ENCODE measurements at places on chromosomes 16 and 17. TPM values are rescaled to one million over a fixed set of nuclear protein-coding genes. Genes with fewer than 3 reads are reported as not detected.

TP53TG3 gene
- total RNA-seq: not detected

TMC5 gene
- total RNA-seq: not detected

LRRC37B gene
- 10.4 TPM for total RNA-seq

VAT1L gene
- 1.1 TPM for total RNA-seq

MAF gene
- 0.40 TPM for total RNA-seq

EXOC3L1 gene
- 2.2 TPM for total RNA-seq

HNF1B gene
- total RNA-seq: not detected

KDM6B gene
- total RNA-seq: 3.1 TPM

PIK3R5 gene
- not detected for total RNA-seq

CES3 gene
- not detected for total RNA-seq

C17orf78 gene
- not detected for total RNA-seq

WNT9B gene
- not detected for total RNA-seq

ESRP2 gene
- 0.25 TPM for total RNA-seq

DNA sequence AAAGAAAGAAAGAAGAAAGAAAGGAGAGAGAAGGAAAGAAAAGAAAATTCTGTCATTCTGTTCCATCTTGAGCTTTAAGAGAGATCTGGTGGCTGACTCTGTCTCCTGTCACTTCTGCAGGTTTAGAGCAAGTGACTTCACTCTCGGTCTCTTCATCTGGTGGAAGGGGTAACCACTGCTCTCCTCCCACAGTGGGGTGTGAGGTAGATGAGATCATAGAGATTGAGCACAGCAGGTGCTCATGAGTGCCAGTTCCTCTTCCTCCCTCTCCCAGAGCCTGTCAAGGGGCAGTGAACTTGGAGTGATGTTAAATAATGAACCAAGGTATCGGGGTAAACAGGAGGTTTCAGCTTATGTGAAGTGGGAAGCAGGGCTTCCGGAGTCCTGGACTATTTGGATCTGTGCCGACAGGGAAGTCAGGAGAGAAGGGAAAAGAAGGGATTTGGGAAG lies 47.7 kb downstream of the BEAN1 start:
- no peak for DNase-seq

GRCh38 chr16:62965831-62966230 lies 929.6 kb upstream of the CDH8 start:
- no peak for DNase-seq

DNA sequence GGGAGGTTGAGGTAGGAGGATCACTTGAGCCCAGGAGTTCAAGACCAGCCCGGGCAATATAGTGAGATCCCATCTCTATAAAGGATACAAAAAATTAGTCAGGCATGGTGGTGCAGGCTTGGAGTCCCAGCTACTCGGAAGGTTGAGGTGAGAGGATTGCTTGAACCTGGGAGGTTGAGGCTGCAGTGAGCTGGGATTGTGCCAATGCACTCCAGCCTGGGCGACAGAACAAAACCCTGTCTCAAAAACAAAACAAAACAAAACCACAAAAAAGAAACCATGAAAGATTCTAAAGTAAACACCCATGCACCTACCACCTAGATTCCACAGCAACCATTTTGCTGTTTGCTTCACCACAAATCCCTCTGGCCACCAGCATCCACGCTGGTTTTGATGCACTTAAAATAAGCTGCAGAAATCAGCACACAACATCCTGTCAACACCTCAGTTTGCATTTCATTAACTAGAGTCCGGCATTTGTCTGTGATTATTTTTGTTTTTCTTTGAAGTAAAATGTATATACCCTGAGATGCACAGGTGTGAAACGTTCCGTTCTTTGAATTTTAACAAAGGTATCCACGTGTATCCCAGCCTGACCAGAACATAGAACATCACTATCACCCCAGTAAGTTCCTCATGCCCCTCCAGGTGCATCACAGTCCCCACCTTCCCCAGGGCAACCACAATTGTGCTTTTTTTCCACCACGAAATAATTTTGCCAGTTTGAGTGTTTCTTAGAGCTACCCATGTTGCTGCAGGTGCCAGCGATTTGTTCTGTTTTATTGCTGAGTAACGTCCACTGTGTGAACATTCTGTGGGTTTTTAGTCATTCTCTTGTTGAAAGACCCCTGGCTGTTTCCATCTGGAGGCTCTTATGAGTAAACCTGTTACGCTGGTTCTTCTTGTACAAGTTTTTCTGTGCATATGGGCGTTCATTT lies 191.5 kb downstream of the SEC14L1 start:
- DNase-seq: no peak

GRCh38 chr16:10162981-10163380 lies 19.2 kb downstream of the GRIN2A start:
- no peak for DNase-seq

DNA sequence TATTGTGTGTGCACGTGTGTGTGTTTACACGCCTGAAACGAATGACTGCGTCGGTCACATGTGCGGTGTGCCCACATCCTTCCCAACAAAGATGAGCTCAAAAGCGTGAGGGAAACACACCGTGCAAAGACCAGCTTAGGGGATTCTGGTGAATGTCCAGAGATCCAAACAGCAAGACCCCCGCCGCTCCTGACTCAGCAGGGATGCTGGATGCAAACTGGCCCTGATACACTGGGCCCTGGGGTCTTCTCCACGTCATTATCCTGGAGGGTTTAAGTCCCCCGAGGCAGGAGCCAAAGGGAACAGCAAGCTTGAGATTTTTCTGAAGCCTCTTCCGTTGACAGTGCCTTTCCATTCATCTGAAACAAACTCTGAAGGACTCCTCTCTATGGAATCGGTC lies 59.2 kb downstream of the TBC1D16 start:
- DNase-seq: no peak

DNA sequence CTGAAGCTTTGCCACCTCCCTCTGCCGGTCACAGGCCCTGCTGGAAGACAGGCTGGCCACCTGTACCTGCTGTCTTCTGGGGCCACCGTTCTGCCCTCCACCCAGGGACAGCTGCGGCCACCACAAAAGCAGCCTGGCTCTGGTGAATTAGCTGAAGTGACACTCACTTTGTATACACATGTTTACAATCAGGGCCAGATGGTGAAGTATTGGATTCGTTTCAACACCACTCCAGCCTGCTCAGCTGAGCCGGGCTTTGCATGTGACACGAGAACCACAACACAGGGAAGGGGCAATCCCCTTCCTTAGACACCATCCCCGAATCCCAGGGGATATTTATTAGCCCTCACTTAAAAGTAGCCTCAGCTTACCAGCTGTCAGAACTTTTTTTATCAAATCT lies 191.5 kb upstream of the RPL38 start:
- DNase-seq: no peak

GRCh38 chr16:12944300-12944699 lies 42.9 kb downstream of the SHISA9 start:
- no peak for DNase-seq

- DNase-seq: no peak
Observed at GRCh38 chr17:19270704-19271611, 33.8 kb downstream of the EPN2 start.

DNA sequence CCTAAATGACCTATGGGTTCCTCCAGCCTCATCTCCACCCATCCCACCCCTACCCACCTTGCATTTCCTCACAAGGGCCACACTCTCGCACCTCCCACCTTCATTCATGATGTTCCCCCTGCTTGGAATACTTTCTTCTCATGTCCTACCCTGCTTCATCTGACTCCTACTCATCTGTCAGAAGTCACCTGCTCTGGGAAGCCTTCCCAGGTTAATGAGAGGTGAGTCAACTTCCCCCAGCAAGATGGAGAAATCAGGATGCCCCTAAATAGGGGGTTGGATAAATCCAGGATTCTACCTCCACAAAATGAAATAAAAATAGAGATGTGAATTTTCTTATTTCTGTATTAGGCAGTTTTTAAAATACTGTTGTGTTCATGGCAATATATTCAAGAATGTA lies 51.0 kb upstream of the WSB1 start:
- no peak for DNase-seq

- DNase-seq: no peak
Observed at GRCh38 chr17:57461082-57461481, 204.8 kb downstream of the MSI2 start.

DNA sequence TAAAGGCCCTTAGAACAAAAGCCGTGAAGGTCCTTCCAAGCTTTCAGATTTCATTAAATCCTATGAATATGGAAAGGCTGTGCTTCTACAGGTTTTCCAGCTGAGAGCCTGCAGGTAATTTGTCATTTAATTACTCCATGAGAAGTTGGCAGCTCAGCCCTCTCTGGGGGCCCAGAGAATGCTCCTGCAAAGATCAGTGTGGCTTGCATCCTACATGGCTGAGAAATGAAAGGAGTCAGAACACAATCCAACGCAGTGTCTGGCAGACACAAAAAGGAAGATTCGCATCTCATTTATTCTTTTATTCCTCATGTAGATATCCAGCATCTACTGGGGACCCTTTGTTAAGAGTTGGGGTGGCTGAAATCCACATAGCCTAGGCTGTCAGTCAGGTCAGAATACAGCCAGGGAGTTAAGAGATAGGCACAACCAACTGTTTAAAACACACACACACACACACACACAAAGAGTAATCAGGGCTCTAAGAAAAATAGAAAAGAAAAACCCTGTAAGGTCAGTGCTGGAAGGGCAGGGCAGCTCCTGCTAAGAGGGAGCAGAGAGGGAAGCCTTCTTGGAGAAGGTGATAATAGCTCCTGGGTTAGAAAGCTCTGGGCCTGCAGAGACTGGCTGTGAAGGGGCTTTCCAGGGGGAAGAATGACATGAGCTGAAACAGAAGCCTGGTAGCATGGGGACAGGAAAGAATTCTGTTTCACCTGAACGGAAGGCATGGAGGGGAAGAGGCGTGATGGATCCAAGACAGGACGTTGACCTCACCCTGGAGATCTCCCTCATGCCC lies 46.9 kb upstream of the WSCD1 start:
- DNase-seq: no peak

DNA sequence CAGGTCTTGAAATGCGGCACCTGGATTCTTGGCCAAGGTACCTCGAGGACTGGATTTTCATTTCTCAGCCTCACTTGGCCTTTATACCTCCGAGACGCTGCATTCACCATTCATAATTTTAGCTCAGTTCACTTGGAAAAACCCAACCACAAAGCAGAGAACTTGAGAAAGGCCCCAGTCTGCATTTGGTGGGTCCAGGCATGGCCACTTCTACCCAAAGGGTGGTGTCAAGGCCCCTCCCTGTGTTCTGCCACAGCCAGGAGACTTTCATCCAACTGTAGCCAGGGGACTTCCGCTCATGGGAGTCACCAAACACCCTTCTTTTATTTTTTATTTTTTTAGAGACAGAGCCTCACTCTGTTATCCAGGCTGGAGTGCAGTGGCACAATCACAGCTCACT lies 14.7 kb upstream of the TVP23A start:
- no peak for DNase-seq

DNA sequence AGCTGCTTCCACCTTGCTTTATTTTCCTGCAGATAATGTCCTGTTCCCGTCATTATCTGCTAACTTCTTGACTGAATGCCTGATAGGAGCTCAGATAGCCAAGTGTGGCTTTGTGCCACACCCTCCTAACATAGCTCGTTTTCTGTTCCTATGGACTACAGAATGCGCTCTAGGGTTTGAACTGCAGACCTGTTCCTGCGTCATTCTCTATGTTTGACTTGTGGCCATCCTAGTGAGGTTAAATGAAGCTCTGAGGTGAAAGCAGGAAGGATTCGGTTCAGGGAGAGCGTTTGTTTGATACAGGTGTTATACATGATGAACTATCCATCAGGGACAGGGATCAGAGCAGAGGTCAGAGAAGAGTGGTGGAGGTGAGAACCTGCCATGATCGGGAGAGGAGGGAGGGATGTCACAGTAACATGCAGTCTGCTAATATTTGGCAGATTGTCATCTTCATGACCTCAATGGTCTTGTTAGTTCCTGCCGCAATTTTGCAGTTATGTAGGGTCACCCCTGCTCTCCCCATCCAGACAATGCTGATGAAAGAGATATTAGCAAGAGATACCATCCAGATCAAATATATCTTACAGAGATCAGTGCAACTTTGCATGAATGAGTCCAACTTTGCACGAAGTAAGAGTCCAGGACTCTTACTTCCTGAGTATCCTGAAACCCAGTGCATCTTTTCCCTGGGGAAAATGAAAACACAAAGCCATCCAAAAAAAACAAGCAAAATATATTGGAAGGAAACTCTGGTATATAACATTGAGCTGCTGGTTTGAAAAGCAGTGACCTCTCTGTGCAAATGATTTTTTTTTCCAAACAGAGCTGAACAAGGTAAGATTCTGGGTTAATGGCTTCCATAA lies 32.8 kb downstream of the MPHOSPH6 start:
- no peak for DNase-seq

- DNase-seq: no peak
Observed at GRCh38 chr17:69236464-69236863, 7.8 kb upstream of the ABCA10 start.

- DNase-seq: no peak
Observed at GRCh38 chr17:56913353-56913866, 439 bp downstream of the TRIM25 start.

DNA sequence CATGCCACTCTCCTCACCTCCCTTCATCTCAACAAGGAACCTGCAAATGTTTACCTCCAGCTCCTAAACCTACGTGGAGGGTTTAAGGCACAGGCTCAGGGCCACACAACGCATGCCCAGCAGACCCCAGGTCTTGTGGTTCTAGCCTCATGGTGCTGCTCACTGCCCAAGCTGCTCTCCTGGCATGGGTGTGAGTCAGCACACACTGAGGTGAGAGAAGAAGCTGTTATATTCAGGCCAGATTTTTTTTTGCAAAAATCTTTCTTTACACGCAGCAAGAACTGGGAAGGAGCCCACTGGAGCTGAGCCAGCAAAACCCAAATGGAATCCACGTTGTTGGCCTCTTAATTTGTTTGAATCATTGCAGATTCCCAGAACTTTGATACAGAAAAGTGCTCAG lies 5.5 kb upstream of the C16orf96 start:
- no peak for DNase-seq

- no peak for DNase-seq
Observed at GRCh38 chr16:978403-978802, 3.2 kb upstream of the SOX8 start.

DNA sequence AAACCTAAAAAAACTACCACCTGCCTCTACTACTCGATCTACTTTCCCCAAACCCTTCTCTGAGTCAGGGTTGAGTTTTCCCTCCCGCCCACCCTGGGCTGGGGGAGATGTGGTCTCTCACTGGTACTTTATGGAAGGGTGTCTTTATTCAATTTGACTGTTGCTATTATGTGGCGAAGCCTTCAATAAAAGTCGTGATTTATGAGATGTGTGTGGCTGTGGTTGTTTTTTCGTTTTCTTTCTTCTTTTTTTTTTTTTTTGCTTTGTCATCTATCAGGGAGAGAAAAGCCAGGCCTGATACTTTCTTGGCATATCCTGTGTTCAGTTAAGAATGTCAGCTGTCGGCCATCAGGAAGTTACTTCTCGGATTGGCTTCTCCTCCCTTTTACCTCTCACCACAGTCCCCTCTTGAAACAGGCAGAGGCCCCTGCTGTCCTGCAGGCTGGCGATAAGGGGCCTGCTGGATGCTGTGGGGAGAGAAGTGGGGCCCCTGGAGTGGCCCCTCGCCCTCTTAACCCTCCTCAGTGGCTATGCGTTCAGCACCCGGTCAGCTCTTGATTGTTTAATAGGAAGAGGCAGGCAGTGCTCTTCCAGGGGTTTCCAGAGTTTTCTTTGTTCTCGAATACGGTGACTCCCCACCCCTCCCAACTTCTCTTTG lies 123.0 kb downstream of the MSI2 start:
- DNase-seq: peak; percentile 20

GRCh38 chr16:75476817-75477216 lies 12.3 kb upstream of the TMEM170A start:
- no peak for DNase-seq
